Muscle of leg (tissue), 16 donors: ENCODE measurements at places on chromosomes 4 and X. TPM values are rescaled to one million over a fixed set of nuclear protein-coding genes. Genes with fewer than 3 reads are reported as not detected.

DNA sequence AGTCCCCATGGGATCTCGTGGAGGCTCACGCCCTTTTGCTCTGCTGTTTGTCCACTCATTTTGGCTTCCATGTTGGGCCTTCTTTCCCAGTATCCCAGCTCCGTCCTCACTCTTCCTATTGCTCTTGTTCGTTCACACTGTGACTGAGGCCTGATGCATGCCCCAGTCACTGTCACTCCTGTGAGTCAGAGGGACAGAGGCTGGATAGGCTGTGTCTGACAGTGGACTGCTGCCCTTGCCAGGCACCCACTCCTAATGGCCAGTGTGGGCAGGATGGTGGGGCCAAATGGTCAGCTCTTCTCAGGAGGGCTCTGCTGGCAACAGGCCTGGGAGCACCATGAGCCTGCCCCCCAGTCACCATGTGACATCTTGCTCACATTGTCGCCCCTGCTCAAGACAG, 40.0 kb downstream of the HADH start:
- DNase-seq = no peak

GRCh38 chr4:176238157-176238610, 30.8 kb downstream of the ASB5 start:
- DNase-seq = peak; percentile 76

DNA sequence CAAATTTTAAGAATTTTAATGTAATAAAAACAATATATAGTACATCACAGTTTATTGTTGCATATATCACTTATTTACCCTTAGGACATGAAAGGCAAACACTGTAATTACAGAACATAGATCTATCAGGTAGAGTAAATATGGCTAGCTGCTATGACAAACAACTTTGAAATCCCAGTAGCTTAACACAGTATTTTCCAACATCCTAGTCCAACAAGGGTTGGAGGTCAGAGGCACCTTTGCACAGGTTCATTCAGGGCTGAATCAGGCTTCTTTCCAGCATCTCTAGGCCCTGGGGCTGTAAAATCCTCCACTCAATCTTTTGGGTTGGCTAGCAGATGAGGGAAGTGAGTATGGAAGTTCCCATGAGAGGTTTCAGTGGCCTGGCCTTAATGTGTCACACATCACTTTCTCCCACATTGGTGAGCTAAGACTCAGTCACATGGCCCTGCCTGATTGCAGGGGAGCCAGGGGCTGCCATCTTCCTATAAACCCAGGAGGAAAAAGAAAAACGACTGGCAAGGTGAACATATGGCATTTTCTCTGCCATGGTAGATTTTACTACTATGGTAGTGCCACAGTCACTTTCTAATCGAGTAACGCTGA, 32.9 kb downstream of the HERC6 start:
- DNase-seq = no peak

GRCh38 chrX:126718440-126718839, 101.1 kb upstream of the PRR32 start:
- no peak for DNase-seq

DNA sequence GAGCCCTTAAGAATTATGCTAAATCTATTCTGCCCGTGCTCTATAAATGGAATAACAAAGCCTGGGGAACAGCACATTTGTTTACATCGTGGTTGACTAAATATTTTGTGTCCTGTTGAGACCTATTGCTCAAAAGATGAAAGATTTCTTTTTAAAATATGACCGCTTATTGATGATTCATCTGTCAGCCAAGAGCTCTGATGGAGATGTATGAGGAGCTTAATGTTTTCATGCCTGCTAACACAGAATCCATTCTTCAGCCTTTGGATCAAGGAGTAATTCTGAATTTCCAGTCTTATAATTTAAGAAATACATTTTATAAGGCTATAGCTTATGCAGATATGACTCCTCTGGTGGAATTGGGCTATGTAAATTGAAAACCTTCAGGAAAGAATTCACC, 271.3 kb upstream of the FAT4 start:
- DNase-seq = no peak

GRCh38 chrX:55451990-55452832, at the start of gene MAGEH1:
MAGEH1 (plus strand) TSS chrX:55452127; CDS start chrX:55452375, 248 bp downstream.
- DNase-seq = peak; percentile 97

DNA sequence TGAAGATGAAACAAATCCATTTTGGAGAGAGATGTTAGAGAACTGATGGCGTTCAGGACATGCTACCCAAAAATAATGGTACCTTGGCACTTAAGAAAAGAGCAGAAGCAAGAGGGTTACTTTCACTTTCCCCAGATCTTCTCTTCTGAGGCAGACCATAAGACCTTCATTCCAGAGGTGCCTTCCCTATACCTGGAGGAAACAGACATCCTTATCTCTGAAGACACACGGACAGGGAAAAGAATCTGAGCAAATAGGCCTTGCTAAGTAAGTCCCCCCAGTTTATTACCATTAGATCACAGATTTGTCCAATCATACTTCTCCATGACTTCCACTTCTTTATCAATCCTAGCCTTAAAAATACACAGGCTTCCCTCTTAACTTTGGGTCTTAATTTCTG, 2.0 kb upstream of the FGF2 start:
- no peak for DNase-seq

DNA sequence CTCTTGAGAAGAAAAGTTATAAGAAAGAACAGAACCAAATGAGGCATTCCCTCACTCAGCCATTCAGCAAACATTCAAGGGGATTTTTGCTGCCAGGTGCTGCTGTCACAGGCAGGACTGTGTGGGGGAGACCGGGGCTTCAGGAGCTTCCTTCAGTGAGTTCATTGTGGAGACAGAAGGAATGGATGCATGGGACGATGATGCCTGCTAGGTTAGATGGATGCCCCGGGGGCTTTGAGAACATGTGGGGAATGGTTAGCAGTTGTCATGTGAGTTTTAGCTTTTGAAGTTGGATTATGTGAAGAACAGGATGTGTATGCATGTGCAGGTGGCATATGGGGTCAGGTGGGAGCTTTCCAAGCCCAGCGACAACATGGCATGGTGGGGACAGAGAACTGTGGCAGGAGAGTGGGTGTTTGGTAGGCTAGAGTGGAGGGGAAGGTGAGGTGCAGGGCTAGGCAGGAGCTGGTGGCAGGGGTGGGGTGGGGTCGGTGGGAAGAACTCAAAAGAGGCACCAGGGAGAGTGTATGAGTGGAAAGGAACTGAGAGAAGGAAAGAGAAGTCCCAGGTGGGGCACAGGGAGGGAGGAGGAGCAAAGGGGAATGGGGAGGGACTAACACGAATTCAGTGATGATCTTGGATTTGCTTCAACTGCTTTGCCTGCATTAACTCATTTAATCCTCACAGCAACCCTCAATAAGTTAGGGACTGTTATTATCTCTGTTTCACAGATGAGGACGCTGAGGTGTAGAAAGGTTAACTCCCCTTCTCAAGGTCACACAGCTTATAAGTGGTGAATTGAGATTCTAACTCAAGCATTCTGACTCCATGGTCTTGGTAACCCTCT, 8.4 kb downstream of the DCUN1D4 start:
- DNase-seq = no peak

DNA sequence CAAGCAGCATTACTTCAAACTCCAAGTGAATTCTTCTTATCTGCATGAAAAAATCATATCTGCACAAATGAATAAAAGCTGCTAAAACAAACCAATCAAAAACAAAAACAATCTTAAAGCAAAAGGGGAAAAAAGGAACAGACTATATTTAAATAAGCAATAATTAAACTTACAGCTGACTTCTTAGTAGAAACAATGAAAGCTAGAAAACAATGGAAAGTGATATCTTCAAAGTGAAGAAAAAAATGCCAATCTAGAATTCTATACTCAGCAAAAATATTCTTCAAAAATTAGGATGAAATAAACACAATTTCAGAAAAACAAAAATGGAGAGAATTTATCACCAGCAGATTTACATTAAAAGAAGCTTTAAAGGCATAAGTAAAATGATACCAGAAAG, 20.0 kb downstream of the STBD1 start:
- DNase-seq = no peak

GRCh38 chr4:114193624-114194399, 214.4 kb upstream of the ARSJ start:
- no peak for DNase-seq

GRCh38 chr4:53906606-53907190, 157.7 kb downstream of the CHIC2 start:
- peak; percentile 84 for DNase-seq

RTL9 gene
- 0.80 TPM for total RNA-seq

NPY1R gene
- total RNA-seq = 6.8 TPM

MAGEA4 gene
- total RNA-seq = not detected

ADGRA3 gene
- 44.9 TPM for total RNA-seq

VCX3B gene
- total RNA-seq = not detected
